ENCODE measurements at places on chromosomes 2 and 18.

DNA sequence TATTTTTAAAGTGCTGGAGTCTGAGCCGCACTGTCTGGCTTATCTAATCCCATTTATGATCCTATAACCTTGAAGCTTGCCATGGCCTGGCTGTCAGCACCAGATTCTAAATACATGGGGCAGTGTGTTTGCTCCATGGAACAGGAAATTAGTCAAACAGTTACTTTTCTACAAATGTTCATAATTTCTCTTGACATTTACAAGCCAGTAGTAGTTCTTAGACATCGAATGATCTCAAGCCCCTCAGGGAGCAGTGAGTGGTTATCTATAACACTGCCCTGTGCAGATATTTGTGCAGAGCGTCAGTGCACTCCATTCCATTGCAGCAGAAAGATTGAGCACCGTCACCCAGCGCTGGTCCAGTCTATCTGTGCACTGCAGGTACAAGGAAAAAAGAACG is 205.2 kb downstream of the AGPS start:
- no peak for DNase-seq

DNA sequence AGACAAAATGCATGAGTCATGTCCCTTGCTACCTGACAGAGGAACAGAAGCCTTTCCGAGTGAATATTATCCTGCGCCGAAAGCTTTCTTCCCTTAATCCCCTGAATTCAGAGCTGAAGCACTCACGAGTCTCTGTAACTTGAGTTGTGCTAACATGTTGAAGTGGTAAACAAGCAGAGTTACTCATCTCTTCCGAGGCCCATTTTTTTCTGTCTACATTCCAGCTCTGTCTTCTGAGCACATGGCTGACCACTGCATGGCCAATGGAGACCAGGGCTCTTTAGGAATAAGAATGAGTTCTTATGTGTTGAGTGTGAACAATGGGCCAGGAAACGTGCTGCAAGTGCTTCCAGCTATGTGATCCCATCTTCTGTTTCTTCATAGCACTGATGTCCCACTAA is 73.1 kb upstream of the PID1 start:
- DNase-seq = no peak

- DNase-seq = no peak
Measured at GRCh38 chr2:113877711-113878598, 11.9 kb upstream of the ACTR3 start.

DNA sequence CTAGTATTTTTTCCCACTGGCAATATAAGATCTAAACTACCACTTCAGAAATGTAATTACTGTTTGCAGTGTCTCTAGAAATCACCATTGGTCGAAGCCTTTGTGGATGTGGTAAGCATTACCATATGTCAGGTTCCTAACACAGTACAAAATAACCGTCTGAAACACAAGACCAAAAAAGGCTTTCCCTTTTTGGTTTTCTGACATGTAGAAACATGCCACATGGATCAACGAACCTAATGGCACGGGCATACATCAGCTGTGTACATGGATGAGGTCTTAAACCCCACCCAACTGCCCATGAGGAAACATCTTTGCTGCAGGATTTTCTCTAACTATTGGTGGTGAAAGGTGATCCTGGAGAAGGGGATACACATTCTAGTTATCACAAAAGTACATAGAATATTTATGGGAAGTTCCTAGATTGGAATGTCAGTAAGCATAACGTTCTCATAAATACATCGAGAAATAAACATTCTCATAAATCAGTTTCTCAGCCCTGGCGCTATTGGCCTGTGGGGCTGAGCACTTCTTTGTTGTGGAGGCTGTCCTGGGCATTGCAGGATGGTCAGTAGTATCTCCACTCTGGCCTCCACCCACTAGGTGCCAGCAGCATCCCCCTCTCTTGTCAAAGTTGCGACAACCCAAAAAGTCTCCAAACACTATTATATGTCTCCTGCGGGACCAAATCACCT is 9.0 kb downstream of the VIT start:
- no peak for DNase-seq

- no peak for DNase-seq
Measured at GRCh38 chr2:122514451-122514996, 759.1 kb downstream of the TSN start.

DNA sequence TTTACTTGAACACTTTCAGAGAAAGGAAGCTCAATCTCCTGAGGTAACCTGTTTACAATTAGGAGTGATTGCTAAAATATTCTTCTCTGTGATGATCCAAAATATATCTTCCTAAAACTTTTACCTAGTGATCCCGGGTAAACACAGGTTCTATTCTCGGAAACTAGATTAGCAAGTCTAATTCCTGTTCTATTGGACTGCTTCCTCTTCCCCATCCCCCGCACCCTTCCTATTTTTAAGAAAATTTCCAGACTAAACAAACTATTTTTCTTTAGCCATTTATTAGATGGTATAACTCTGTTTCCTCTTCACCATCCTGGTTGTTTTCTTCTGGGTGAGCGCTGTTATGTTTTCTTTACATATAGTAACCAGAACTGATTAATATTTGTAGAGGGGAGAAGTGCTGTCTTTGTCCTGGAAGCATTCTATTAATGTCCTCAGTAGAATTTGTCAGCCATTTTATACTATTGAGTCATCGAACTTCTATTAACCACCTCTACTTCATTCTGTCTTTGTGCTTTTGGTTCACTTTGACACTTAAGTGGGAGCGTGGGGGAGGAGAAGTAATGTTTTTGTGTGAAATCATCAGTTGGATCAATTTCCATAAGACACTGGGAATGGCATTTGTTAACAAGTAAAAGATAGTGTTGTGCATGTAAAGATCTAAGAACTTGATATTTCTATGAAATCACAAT is 31.8 kb downstream of the CREB1 start:
- no peak for DNase-seq

GRCh38 chr18:75923169-75923568 is 495.7 kb upstream of the SMIM21 start:
- no peak for DNase-seq

DNA sequence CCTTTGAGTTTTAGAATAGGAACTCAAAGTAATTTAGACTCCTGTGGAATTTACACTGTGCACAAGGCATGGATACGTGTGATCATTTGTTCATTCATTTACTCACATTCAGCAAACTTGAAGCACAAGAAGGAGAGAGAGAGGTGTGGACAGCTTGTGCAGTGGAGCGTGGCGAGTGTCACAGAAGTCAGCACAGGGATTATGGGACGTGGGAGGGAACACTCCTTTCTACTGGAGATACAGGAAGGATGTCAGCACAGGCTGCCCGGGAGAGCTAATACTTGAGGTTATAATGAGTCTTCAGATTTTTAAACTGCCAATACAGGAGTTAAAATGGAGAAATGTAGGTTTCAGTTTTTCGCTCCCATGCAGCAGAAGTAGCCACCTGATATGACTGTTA is 7.0 kb downstream of the FAM228A start:
- DNase-seq = no peak

GRCh38 chr2:218294430-218295022 is 2.2 kb upstream of the TMBIM1 start:
- DNase-seq = no peak

GRCh38 chr2:192357217-192357616 is 162.5 kb upstream of the TMEFF2 start:
- DNase-seq = no peak

- DNase-seq = no peak
Measured at GRCh38 chr2:55776479-55776878, 82.8 kb upstream of the PNPT1 start.

GRCh38 chr18:5628512-5629255 is 84.9 kb upstream of the EPB41L3 start:
- DNase-seq = peak; percentile 19

GRCh38 chr18:73835656-73836364 is 311.8 kb downstream of the FBXO15 start:
- no peak for DNase-seq

DNA sequence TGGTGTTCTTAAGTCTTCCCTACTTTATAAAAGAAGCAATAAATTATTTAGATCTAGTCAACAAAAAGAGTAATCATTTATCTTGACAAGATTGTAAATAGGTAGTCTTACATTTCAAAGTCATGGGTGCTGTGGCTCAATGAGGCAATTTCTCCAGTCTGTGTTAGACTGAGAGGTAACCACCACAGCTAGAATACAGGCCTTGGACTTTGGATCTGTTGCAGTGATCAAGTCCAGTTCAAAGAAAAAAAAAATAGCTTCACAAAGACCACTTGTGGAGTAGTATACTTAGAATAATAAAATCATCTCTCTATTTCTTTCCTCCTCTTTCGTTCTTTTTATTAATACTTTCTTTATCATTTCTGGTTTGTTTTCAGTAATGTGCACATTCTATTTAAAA is 93.1 kb upstream of the FSIP2 start:
- no peak for DNase-seq

DNA sequence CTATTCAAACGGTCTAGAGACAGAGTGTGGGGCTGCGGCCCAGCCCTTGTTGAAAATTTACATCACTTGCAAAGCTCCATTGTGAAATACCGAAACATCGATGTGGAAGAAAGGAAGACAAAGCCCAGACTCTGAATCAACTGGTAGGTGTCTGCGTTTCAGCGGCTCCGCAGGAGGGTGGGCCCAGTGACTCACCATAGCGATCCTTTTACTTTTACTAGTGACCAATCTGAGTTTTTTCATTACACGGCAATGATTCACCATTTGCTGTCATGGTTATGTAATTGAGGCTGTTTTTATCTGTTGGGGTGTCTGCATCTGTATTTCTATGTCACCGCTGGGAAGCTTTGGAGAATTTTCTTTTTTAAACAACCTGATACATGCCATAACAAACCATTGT is 66.6 kb upstream of the ODC1 start:
- DNase-seq = no peak
